CD4-positive, alpha-beta T cell treated with Interleukin-4 for 1 hour (primary cell): ENCODE measurements at places on chromosomes 4 and X.

DNA sequence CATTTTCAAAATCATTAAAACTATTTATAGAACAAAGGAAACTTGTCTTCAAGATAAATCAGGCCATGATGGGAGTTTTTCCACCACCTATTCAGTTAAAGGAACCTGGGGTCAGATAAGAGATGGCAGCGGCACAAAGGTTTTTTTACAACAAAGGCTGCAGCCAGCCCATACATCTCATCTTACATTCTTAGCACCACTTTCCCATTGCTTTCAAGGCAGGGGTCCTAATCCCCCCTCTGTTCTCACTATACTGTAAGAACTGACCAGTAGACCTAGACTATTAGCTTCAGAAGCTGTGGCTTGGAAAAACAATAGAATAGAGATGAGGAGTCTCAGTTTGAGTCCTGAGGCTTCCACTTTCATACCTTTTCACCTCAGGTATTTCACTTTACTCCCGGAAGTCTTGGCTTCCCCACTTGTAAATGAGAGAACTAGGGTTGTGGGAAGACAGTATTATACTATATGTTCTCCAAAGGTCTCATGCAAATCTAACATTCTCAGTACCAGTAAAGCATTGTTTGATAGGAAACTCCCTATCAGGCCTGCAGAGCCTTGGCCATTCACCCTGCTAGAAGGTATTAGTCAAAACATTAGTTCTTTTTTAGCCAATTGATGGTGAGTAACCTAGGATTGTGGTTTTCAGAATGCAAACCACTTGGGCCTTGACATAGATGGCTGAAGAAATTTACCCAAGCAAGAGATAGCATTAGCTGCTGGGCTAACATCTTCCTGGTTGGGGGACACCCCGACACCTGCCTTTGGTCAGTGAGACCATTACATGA lies 182.9 kb upstream of the PBDC1 start:
- DNase-seq, result no peak

DNA sequence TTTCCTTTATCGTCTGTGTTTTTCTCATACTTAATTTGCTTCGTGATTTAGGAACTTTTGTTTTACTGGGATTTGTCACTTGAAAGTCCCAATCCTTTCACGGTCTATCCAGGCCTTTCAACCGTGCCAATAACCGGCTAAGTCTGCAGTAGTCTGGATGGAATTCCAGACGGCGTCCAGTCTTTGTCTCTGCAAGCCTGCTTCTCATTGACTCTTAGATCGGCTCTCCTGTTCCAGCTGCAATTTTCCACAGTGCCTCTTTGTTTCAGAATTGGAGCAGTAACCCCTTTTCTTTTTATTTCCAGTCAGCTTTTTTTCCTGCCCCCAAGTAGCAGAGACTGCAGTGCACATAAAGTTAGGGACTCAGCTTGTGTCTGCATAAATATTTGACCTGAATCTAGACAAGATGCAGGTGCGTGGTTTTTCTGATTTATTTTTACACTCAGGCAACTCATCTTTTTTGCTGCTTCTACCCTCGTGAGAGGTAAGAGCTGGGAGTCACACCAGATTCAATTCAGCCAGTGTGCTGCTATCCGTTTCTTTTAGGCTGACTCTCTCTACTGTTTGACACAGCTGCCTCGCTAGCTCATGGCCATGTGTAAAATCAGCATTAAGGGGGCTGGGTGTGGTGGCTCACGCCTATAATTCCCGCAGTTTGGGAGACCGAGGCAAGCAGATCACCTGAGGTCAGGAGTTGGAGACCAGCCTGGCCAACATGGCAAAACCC lies 37.4 kb upstream of the DHRSX start:
- DNase-seq, result no peak

- no peak for DNase-seq
Observed at GRCh38 chr4:77950203-77950602, 87.6 kb downstream of the MRPL1 start.

DNA sequence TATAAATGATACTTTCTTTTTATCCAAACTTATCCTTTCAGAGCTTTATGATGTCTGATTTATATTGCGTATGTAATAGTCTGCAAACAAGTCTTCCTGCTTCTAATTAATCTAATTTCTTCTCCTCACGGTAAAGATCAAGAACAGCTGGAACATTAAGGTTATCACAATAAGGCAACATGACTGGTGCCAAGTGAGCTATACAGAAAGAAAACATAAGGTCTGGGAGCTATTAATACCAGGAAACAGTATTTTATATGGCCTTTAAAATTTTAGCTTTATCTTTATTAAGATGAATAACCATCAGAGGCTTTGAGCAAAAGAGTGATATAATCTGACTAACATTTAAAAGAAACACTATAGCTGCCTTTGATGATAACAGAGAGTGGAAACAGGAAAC lies 28.7 kb upstream of the CABS1 start:
- no peak for DNase-seq

GRCh38 chr4:14669371-14669770 lies 332.9 kb upstream of the CPEB2 start:
- no peak for DNase-seq

- peak; percentile 17 for DNase-seq
Observed at GRCh38 chr4:3871181-3871852, 105.1 kb downstream of the ADRA2C start.

- DNase-seq, result no peak
Observed at GRCh38 chrX:111597967-111598366, 83.0 kb upstream of the ALG13 start.

GRCh38 chr4:122715221-122715620 lies 17.3 kb upstream of the BBS12 start:
- no peak for DNase-seq

DNA sequence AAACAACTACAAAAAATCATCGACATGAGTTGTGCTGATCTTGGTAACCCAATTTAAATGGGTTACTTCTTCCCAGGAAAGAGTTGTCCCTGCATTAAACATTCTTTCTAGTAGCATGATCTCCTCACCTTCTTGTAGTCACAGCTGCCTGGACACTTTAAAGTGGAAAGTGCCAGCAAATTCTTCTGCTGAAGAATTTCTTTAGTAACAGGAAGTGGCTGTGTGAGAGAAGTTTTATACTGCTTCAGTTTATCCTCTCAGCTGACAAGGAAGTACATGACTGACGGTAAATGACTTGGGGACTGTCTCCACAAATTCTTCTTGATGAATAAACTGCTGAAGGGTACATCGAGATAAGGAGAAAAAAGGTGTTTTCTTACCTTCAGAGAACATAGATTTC lies 18.2 kb upstream of the TNIP3 start:
- DNase-seq, result peak; percentile 81

DNA sequence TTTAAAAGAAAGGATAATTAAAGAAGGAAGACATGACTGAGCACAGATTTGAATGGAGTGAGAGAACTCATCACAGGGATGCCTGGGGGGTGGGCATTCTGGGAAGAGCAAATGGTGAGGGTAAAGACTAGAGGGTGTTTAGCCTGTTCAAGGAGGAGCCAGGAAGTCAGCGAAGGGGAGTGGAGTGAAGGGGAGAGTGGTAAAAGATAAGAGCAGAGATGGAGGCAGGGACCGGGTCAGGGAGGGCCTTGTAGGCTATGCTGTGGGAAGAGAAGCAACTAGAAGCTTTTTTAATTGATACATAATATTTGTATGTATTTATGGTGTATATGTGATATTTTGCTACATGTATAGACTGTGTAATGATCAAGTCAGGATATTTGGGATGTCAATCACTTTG lies 2.2 kb upstream of the VGLL1 start:
- no peak for DNase-seq

GRCh38 chr4:37922328-37922727 lies 31.4 kb downstream of the TBC1D1 start:
- DNase-seq, result no peak

DNA sequence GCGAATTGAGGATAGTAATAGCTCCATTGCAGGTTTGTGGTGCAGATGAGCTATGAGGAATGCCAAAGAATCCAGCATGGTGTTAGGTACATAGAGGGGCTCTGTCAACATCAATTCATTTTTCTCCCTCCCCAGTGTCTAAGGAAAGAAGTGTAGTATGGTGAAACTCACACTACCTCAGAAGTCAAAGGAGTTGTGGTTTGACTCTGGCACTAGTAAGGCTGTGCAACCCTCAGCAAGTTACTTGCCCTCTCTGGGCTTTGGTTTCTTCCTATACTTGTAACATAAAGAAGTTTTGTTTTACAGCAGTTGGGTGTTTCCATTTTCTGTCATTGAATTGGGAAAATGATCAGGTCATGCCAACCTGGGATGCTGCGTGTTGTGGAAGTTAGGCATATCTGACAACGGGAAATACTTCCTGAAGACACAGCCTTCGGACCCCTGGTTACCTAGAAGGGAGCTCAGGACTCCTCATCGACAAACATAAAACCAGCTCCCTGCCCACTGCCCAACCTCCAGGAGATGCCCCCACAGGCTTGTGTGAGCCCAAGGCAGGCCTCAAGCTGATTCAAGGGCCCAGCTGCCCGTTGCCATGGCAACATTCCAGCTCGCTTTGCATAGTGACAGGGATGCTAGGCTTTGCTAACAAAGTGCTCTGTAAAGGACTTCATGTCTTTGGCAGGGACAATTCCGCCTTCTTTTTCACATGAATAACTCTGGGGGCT lies 71.4 kb downstream of the RTL5 start:
- no peak for DNase-seq

DNA sequence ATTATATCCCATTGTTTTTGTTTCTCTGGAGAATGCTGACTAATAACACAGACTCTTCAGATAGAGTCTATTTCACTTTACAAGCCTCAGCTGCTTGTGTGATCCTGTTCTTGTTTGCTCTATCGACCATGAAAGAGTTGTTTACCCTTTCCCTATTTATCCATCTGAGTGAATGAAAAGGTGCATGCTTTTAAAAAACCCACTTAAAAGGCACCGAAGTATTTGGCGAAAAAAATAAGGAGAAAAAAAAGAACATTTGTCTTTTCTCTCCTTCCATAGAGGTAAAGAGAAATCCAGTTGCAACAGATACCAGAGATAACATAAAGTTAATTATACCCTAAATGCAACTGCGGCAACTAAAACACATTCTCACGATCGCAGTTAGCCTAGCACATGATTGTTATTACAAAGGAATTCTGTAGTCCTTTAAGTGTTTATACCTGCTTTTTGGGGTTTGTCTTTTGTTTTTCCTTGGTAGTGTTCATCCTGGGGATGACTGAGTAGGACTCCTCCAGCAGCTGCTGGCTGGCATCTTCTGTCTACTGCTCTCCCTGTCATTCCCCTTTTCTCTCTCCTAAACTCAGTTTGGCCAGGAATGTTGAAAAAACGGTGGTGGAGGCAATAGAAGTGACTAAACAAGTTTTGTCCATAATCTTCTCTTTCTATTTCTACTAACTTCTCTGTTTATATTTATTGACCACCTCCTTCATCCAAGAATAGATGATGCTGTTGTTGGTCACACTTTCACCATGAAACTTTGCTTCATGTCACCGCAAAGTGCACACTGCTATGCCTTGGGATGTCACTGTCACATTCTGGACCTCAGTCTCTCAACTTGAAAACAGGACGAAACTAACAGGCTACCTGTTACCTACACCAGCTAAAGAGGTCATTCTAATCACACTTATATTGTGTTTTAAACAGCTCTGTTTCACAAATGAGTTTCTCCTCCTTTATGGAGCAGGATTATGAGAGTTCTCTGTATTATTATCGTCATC lies 41.9 kb upstream of the FRAS1 start:
- no peak for DNase-seq

GRCh38 chr4:17794730-17795129 lies 13.3 kb upstream of the FAM184B start:
- DNase-seq, result no peak

- DNase-seq, result peak; percentile 42
Observed at GRCh38 chrX:7996414-7996813, 69.2 kb upstream of the PNPLA4 start.

DNA sequence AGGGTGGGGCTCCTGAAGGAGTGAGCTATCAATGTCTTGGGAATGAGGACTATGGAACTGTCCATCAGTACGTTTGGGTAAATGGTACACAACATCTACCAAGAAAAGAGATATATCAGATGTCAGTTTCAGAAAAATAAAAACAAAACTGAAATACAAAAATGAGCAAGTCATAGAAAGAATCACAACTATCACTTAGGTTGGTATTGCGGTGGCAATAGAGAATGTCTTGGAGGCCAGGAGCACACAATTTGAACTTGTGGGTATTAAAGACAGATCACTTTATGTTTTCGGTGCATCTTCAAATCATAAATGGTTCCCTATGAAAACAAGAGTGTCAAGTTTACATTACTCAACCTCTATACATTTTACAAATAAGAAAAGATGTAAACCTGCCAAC lies 176.8 kb downstream of the CHM start:
- DNase-seq, result no peak

GRCh38 chr4:2731907-2732317 lies 24.2 kb downstream of the TNIP2 start:
- DNase-seq, result no peak

GRCh38 chr4:24793219-24794005 lies 2.0 kb upstream of the SOD3 start:
- DNase-seq, result no peak
